Activated CD8-positive, alpha-beta memory T cell treated with anti-CD3 and anti-CD28 coated beads for 4 hours (primary cell): ENCODE measurements at places on chromosomes 16 and 17.

GRCh38 chr16:70396246-70396904 is 42.5 kb downstream of the ST3GAL2 start:
- no peak for DNase-seq

DNA sequence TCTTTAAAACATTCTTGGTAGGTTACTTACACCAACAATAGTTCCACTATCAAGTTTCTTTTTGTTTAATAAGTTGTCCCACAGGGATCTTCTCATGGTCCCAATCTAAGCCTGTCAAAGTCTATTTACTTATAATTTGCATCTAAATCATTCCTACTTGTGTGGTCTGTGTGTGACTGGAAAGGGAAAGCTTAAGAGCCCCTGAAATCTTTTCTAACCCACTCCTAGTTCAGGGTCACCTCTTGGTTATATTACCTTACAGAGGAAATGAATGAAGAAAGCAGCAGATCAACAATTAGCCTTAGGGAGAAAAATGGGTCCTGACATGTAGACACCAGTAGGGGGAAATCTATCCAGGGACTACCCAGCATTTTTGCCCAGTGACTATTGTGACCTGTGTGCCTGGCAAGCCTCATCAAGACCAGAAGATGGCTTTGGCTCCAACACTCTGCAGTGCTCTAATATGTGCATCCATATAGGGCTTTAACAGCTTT is 110.4 kb upstream of the HAS3 start:
- no peak for DNase-seq

GRCh38 chr16:85716680-85717038 is 27.9 kb upstream of the GINS2 start:
- DNase-seq, result no peak

DNA sequence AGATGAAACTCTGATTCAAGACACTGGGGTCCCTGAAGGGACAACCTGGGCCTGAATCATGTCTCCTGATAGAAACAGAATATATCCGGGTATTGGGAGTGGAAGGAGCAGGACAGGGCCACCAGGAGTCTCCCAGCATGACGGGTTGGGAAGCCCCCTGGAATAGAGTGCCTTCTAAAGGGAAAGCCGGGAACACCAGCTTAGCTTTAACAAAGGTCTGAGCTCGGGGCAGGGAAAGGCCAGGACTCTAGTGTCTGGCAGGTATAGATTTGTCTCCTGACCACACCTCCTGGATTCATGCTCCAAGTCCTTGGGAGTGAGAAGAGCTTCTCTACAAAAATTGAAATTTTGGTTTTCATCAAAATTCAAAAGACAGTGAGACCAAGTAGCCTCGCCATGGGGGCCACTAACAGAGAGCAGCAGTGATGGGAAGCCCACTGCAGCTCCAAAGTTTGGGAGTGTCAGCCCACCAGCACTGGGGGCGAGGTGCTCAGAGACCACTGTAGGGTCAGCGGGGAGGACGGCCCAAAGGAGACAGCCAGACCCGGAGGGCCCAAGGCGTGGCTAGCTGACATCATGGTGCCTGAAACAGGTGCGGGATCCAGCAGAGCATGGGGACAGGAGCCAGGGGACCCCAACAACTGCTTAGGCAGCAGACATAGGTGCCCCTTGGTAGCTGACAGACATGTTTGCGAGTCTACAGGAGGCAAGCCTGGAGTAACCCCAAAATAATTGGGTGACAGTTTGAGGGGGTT is 81.0 kb downstream of the C16orf78 start:
- DNase-seq, result no peak

- DNase-seq, result no peak
These were observed 467.2 kb downstream of the CDH8 start for GRCh38 chr16:61569028-61569427.

DNA sequence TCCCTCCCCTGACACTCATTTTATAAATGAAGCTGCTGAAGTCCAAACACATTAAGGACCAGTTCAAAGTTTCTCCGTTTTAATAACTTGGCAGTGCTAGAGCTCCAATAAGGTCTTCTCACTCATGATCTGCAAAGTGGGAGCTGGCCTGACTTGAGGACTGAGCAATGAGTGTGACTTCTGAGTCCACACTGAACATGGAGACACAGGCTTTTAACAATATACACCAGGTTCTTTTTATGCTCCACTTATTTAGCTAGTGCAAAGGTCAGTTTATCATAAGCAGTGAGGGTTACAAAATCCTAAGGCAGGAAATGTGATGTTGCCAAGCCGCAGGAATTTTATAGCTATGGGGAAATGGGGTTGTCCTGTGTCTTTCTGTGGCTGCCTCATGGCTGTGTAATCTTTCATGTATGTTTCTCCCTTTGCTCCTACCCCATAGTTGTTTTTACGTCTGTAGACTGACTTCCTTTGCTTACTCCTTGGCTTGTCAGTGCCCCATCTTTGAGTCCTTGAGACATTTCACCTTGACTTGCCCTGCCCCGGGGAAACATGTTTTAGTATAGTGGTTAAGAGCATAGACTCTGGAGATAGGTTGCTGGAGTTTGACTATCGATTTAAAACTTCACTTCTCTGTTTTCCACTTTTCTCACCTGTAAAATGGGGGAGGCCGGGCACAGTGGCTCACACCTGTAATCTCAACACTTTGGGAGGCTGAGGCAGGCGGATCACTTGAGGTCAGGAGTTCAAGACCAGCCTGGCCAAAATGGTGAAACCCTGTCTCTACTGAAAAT is 12.2 kb upstream of the MMD start:
- DNase-seq, result no peak

- no peak for DNase-seq
These were observed 70.1 kb upstream of the MPHOSPH6 start for GRCh38 chr16:82240111-82240510.

DNA sequence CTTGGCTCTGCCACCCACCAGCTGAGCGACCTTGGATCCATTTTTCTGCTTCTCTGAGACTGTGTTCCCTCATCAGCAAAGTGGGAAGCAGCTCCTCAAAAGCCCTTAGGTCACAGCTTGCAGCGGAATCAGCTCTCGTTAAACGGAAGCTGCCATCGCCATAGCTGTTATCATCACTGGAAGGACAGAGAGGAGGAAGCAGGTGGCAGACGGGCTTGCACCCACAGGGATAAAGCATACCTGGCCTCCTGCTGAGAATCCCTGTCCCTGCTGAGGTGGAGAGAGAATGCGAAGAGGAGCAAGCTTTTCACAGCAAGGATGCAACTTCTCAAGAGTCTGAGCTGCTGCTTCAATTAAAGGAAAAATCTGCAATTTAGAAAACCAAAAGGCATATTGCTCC is 106.6 kb downstream of the CLEC16A start:
- no peak for DNase-seq

DNA sequence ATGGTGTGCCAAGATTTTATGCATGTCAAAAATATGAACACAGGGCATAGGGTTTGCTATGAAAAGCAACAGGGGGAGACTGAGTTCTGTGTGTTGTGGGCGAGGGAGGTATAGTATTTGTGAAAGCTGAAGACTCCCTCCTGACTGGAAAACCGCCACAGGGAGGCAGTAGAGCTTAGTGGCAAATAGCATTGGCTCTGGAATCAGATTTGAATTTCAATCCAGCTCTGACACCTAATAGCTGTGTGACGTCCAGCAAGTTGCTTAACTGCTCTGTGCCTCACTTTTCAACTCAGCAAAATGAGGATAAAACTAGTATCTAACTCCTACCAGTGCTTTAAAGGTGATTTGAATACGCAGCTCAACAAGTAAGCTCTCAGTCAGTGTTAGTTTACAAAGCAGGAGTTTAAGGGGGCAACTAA is 22.0 kb downstream of the KPNA2 start:
- DNase-seq, result peak; percentile 11

GRCh38 chr16:70437017-70437581 is 1.8 kb downstream of the ST3GAL2 start:
- no peak for DNase-seq

DNA sequence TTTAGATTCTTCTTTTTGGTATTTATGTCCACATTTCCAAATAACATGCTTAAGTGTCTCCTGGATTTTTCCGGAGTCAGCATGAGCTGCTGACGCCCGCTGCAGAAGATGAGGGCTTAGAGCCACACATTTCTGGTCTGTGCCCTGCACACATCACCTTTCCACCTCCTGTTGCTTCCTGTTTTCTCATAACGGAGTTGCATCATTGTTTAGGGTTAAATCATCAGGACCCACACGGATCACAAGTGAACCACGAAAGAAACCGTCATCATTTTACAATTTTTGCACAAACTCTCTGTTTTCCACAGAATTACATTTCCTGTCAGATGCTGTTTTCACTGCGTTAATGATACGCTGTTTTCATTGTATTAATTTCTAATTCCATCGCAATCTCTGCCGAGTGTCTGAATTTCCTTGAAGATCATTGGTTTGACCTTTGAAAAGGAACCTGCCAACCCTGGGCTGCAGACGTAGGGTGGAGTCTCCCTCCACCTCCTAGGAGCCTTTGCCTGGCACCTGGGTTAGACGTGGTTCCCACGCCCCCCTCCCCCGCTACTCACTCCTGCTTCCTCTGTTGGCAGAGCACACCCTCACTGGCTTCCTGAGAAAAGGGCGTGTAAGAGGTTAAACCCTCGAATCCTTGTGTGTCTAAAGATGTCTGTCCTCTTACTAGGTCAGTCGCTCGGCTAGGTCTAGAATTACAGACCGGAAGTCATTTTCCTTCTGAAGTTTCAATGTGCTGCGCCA is 68.2 kb downstream of the RNF213 start:
- DNase-seq, result no peak

GRCh38 chr17:78563189-78564145 is 13.7 kb downstream of the DNAH17 start:
- no peak for DNase-seq
